ENCODE measurements at places on chromosomes 3 and 15.

- no peak for DNase-seq
Observed at GRCh38 chr3:152797751-152798432, 37.0 kb upstream of the P2RY1 start.

DNA sequence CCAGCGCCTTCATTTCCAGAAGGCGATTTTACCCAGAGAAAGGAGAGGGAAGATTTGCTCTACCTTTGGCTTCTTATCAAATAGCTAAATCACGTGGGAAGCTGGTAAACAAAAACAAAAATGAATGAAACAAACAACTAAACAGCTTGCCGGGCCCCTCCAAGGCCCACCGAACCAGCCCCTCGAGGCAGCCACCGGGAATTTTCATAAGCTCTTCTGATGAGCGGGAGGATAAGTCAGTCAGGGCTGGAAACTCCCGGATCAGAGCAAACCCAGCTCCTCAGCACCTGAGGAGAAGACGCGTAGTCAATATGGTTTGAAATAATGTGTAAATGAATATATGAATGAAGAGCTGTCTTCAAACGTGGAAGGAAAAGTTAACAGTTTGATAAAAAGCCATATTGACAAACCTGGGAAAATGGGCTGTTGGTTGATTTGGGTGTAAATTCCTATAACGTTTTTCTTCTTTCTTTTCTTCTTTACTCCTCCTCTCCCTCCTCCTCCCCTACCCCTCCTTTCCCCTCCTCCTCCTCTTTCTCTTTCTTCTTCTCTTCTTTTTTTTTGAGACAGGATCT lies 10.7 kb downstream of the RPLP1 start:
- no peak for DNase-seq

DNA sequence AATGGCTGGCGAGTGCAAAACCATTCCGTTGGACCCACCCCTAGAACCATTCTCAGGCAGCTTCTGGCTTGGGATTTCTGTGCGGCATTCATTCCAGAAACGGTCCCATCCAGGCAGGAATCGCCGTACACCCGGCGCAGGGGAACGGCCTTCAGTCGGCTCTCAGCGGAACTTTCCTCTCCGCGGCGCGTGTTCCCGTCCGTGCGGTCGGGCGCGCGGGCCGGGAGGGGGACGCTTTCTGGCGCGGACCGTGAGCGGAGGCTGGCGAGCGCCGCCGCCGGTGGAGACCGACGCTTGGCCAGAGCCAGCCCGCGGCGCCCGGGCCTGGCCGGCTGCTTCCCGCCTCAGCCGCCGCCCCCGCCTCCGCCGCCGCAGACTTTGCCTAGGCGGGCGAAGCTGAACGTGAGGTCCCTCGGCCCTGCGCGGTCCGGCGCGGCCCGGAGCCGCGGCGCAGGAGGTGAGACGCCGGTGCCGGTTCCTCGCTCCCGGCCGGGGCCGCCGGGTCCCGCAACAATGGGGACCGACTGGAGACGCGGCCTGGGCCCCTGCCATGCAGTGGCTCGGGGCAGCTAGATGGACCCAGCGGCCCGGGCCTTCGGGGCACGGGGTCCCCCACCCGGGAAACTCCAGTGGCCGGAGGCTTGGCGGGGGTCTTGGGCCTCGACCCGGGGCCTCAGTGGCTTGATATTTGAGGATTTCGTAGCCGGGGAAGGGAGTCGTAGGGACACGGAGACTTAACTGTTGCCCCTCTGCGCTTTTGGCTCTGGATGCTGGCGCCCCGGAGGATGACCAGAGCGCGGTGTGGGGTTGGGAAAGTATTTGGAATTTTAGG lies at the start of gene RAD54L2:
Gene RAD54L2 (plus strand): TSS at position 261 of the 832 bp plus-strand sequence. CDS start 51,702 bp downstream, outside the sequence.
- DNase-seq: peak; percentile 7

DNA sequence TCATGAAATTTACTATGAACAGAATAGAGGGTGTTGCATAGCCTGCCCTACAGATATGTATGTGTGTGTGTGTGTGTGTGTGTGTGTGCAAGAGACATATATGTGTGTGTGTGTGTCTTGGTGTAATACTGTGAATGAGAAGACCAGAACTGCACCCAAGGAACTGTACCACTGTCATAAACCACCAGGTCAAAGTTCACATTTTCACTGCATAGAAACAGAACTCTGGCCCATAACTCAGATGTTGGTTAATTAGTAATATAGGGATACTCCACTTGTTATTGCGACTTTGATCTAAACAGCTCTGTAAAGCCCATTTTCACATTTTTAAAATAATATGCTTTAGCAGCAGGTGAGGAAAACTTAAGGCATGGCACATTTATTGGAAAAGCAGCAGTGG lies 111.8 kb downstream of the IGF2BP2 start:
- no peak for DNase-seq

- no peak for DNase-seq
Observed at GRCh38 chr15:72566973-72567372, 87.5 kb upstream of the GOLGA6B start.

DNA sequence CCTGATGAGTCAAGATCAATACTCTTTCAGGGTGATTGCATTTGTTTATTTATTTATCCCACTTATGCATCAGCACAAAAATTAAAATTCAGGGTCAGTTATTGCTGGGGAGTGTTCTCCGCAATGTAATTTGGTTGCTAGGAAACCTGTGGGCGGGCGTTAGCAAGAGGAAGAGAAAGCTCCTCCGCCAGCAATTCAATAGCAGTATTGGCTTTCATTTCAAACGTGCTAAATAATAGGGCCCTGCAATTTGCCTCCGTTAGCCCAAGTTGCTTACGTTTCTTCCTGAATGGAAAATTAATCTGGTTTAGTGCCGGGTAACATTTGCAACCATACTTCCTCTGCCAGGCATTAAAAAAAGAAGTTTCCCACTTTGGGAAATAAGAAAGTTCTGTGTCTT lies 35.5 kb upstream of the PLCL2 start:
- DNase-seq: no peak

DNA sequence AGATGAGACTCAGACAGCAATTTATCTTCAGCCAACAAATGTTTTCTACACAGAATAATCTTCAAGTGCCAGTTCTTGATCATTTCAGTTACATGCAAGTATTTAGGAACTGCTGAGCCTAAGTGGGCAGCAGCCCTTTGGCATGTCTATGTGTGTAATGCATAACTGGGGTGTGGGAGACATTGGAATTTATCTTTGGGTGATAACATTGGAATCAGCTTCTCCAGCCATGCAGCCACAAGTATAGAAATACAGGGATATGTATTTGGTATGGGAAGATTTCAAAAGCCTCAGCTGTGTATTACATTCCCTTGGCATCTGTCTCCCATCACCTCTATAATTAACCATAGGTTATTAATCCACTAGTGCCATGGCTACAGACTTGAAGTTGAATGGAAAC lies 63.4 kb upstream of the FOXP1 start:
- DNase-seq: no peak

- no peak for DNase-seq
Observed at GRCh38 chr3:187969581-187969950, 184.4 kb upstream of the LPP start.

- DNase-seq: no peak
Observed at GRCh38 chr3:186075931-186076567, 32.8 kb downstream of the ETV5 start.

GRCh38 chr3:10335190-10335738 lies 14.4 kb upstream of the SEC13 start:
- DNase-seq: no peak

- DNase-seq: no peak
Observed at GRCh38 chr3:113574213-113574612, 41.9 kb downstream of the SIDT1 start.

DNA sequence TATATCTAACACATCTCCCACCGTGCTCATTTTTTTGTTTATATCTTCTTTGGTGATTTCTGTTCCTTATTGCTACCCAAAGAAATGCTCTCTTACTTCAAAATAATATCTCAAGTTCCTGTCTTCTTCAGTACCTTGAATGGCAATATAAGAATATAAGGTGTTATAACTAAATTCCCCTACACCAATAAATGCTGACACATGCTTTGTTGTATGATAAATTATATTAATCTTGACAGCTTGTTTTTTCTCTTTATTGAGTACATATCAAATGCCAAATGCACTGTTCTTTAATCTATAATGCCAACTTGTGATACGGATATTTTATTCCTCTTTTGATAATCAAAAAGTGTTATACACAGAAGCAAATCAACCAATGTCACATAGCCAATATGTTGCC lies 540.3 kb downstream of the PYDC2 start:
- DNase-seq: no peak

DNA sequence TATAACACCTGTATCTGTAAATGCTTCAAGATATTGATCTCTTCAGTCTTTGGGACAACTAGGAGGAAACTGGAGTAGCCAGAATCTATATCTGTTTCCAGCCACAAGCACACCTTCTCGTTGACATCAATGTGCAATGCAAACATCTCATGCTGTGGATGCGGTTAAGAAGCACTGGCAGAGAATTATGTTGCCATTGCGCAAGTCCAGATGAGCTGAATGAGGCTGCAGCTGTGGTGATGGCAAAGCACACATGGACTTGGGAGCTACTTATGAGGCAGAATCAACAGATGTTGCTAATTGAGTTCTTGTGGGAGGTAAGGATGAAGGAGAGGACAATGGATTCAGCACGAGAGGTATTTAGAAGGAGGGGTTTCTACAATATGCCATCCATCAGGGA lies 90.9 kb downstream of the STRIT1 start:
- DNase-seq: no peak

- DNase-seq: no peak
Observed at GRCh38 chr3:14511623-14512280, 28.4 kb downstream of the GRIP2 start.

DNA sequence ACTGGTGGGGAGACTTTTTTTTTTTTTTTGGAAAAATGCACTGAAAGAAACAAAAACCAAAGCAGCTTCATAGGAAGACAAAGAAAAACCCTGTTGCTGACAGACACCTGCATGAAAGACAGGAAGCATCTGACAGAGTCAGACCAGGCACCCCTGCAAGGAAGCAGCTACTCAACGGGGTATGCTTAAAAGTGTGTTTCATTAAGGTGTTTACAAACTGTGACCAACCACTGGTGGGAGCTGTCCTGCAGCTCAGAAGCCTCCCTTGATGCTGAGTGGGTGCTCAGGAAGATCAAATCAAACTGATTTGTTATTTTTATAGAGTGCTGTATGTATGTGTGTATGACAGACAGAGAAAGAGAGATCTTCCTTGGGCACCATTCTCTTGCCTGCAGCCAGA lies 34.7 kb upstream of the AGBL1 start:
- no peak for DNase-seq

- DNase-seq: no peak
Observed at GRCh38 chr3:142053244-142053643, 96.1 kb downstream of the TFDP2 start.

GRCh38 chr15:80251428-80252120 lies 439 bp downstream of the CTXND1 start:
- DNase-seq: no peak

GRCh38 chr3:134749802-134750553 lies 45.1 kb upstream of the EPHB1 start:
- DNase-seq: no peak

GRCh38 chr3:48989796-48990635 lies at the start of gene P4HTM:
TSS of gene P4HTM (plus strand) at chr3:48990241. CDS start at chr3:48990257, 16 bp downstream.
- no peak for DNase-seq

DNA sequence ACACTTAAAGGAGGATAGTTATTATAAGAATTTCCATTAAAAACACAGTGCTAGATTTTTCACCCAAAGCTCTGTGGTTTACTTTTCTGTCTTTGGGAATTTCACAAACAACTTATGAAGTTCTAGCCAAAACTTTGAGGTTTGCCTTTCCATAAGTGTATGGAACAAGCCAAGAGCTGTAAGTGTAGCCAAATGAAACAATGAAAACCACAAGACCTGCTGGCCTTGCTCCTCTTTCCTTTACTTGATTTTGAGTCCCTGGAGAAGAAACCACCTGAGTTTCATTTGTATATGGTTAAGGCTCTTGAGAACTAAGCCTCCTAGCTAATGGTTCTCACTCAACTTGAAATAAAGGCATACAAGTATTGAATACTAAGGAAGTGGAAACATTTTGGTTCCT lies 365.3 kb upstream of the EPHA3 start:
- no peak for DNase-seq

- peak; percentile 75 for DNase-seq
Observed at GRCh38 chr3:42032693-42033349, 58.3 kb upstream of the TRAK1 start.

- no peak for DNase-seq
Observed at GRCh38 chr15:41104234-41104633, 11.8 kb downstream of the INO80 start.

GRCh38 chr3:42639192-42639591 lies 14.3 kb upstream of the ZBTB47 start:
- DNase-seq: no peak

GRCh38 chr15:31245135-31245689 lies 81.4 kb upstream of the KLF13 start:
- DNase-seq: no peak

DNA sequence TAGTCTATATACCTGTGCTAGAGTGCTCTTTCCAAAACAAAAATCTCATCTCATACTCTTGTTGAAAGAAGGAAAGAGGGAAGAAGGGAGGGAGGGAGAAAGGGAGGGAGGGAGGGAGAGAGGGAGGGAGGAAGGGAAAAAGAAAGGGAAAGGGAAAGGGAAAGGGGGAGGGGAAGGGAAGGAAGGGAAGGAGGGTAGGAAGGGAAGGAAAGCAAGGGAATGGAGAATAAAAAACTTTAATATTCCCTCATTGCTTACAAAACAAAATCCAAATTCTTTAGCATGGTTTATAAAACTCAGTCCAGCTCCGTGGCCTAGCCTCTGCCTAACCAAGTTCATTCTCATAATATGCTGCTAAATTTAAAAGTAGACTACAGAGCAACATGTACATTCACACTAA lies 104.5 kb downstream of the ERC2 start:
- no peak for DNase-seq

GRCh38 chr15:101538996-101539395 lies 49.5 kb upstream of the PCSK6 start:
- no peak for DNase-seq

- no peak for DNase-seq
Observed at GRCh38 chr3:158493931-158494330, 77.1 kb upstream of the MLF1 start.

GRCh38 chr3:122502139-122502538 lies 12.6 kb downstream of the KPNA1 start:
- DNase-seq: no peak

DNA sequence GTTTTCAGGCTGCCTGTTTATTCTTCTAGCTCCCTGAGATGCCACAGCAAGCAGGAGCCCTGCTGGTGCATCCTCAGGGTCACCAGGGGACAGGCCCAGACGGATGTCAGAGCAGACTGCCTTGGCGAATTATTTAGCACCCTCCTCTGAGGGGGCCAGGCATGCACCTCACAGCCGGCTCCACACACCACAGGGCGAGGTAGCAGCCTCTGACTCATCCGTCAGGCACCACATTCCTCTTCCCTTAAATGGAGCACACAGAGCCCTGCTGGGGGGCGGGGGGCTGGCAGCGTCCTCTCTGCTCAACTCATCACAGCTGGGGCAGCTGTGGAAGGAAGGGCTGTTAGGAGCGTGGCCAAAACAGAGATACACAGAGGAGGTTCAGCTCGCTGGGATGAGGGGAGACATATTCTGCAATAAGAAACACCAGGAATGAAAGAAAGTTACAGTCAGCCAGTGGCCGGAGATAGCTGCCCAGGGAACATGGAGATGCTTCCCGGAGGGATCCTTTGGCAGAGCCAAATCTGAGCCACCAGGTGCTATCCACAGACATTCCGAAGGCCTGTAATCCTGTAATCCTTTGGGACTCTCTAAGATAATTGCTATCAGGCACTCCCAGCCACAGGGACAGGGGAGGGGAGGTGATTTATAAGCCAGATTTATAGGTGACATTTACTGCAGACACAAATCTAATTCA lies 13.9 kb upstream of the PRICKLE2 start:
- peak; percentile 46 for DNase-seq

Data from NCI-H1694 treated with DMSO at 0.1 percent for 48 hours (cell line).